Left colon (tissue), 2 donors: ENCODE measurements at places on chromosomes 13 and 19.

DNA sequence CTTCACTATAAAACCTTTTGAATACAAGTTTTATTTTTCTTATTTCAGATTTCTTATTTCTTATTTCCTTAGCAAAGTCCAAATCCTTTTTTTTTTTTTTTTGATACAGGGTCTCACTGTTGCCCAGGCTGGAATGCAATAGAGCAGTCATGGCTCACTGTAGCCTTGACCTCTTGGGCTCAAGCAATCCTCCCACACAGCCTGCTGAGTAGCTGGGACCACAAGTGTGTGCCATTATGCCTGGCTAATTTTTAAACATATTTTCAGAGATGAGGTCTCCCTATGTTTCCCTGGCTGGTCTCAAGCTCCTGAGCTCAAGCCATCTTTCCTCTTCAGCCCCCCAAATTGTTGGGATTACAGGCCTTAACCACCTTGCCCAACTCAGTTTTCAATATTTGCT, 334.3 kb downstream of the DLEU7 start:
- no peak for DNase-seq

DNA sequence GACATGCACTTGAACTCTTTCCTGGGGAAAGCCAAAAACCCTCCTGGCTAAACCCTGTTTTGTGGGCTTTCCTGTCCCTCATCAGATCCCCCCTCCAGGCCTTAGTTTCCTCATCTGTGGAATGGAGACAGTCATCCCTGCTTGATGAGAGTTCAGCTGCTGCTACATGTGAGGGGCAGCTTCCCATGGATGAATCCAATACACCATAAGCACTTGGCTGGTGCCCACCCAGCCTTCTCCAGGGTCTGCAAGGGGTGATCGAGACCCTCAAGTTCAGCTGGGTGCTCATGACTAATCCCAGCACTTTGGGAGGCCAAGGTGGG, 21.6 kb downstream of the IL12RB1 start:
- no peak for DNase-seq

DNA sequence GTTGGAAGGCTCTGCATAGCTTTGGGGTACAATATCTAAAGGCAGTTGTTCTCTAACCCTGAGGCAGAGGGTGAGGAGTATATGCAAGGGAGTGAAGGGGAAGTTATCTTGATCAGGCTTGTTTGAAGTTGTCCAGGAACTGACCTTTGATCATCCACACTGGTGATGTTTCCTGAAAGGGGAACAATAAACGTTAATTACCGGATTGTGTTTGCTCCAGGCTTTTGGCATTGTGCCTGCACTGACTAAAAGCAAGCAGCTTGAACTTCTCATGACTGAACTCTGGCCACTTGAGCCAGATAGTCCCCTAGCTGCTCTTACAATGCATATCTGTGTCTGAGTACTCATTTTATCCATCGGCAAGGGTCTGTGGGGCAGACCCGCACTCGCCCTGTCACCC, 27.0 kb upstream of the ZNF726 start:
- DNase-seq = peak; percentile 63

GRCh38 chr13:19810996-19811881, 28.5 kb upstream of the PSPC1 start:
- DNase-seq = no peak

- no peak for DNase-seq
These were observed 11.5 kb downstream of the POP4 start for GRCh38 chr19:29617366-29618266.

DNA sequence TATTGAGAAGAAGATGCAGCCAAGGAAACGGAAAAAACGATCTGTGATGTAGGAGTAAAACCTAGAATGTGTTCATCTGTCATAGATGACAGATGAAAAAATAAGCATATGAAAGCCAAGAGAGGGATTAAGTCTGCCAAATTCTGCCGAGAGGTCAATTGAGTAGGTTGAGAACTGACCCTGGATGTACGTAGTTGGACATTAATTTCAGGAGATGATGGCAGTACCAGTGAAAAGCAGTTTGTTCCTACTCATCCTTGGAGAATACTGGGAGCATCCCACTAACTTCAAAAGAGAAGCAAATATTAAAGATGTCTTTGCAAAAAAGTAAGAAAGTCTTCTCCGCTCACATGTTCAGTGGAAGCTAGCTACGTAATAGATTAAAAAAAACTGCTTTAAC, 11.8 kb upstream of the FGF9 start:
- no peak for DNase-seq

GRCh38 chr13:93045836-93046235, 180.8 kb upstream of the GPC6 start:
- no peak for DNase-seq

- no peak for DNase-seq
These were observed 47.9 kb downstream of the DCT start for GRCh38 chr13:94431574-94431973.

GRCh38 chr13:112996671-112997091, 27.7 kb downstream of the MCF2L start:
- peak; percentile 76 for DNase-seq

GRCh38 chr19:47280183-47280797, 5.6 kb downstream of the INAFM1 start:
- no peak for DNase-seq

DNA sequence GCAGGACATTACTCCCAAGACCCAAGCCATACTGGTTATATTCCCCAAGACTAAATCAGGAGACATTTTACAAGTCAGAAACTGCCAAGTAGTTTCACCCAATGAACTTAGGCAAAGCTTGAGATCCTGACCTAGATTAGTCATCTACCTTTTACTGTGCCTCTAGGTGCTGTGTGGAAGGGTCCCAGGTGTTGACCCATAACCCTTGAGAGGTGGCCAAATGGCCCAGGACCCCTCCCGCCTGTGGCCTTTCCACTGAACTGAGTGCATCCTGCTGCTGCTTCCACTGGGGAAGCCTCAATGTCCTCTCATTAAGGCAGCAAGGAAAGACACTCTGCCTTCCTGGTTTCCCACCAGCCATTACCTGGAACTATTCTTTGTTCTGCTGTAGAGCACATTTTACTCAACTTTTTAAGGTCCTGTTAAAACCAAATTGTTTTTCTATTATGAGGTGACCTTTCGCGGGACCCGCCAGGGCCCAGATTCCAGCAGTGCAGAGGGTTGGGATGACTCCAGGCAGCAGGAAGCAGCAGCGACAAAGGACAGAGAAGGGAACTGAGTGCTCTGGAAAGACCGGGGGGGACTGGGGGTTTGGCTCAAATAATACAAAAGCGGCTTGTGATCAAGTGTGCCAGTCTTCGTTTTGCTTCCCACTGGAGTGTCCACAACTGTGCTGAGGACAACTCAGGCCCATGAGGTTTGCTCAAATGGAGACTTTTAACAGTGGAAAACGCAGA, 27.1 kb downstream of the ANKRD10 start:
- DNase-seq = no peak

GRCh38 chr19:1240925-1241324, 626 bp upstream of the ATP5F1D start:
- peak; percentile 42 for DNase-seq

- DNase-seq = no peak
These were observed 6.1 kb downstream of the SBNO2 start for GRCh38 chr19:1167687-1168571.

- peak; percentile 62 for DNase-seq
These were observed at the start of gene TMEM145 for GRCh38 chr19:42313096-42313839. Gene TMEM145, plus strand, starts transcription at chr19:42313309. Its CDS starts 68 bp downstream, at chr19:42313377.

- peak; percentile 46 for DNase-seq
These were observed 10.1 kb downstream of the NFILZ start for GRCh38 chr19:8640402-8641004.
